Right cardiac atrium (tissue), 5 donors: ENCODE measurements at places on chromosomes 5 and 9.
A peak's percentile ranks its signal among the peaks of the same experiment; 100 is the strongest.

DNA sequence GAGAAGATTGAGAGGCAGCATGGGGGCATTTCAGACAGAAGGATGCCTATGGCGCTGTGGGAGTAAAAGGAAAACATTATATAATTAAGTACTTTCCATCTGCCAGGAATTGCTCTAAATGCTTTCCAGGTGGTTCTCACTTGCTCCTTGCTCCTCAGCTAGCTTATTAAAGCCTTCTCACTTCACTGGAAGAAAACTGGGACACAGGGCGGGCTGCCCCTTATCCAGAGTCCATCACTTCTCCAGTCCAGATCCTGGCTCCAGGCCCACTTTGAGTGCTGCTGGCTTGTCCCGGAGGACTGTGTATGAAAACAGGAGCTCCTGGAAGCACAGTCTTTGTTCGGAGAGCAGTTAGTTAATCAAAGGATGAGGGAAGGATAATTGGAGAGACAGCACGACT lies 409.9 kb upstream of the ADAMTS16 start:
- DNase-seq = peak; percentile 19

- DNase-seq = no peak
Observed at GRCh38 chr9:108515856-108516255, 339.9 kb downstream of the ACTL7B start.

GRCh38 chr5:126339215-126339805 lies 83.9 kb upstream of the GRAMD2B start:
- no peak for DNase-seq

- no peak for DNase-seq
Observed at GRCh38 chr5:177557041-177557647, 2.8 kb upstream of the FAM193B start.

- DNase-seq = no peak
Observed at GRCh38 chr9:83960991-83961390, 19.0 kb downstream of the HNRNPK start.

- no peak for DNase-seq
Observed at GRCh38 chr5:1708592-1709141, 91.0 kb downstream of the MRPL36 start.

GRCh38 chr9:70283848-70284247 lies 25.1 kb downstream of the SMC5 start:
- DNase-seq = no peak
